NCI-H1105 treated with DMSO at 0.1 percent for 48 hours (cell line): ENCODE measurements at places on chromosomes 3 and 15.

GRCh38 chr15:50066666-50067065, 52.4 kb downstream of the ATP8B4 start:
- no peak for DNase-seq

- no peak for DNase-seq
Measured at GRCh38 chr3:188207941-188208515, 54.1 kb downstream of the LPP start.

DNA sequence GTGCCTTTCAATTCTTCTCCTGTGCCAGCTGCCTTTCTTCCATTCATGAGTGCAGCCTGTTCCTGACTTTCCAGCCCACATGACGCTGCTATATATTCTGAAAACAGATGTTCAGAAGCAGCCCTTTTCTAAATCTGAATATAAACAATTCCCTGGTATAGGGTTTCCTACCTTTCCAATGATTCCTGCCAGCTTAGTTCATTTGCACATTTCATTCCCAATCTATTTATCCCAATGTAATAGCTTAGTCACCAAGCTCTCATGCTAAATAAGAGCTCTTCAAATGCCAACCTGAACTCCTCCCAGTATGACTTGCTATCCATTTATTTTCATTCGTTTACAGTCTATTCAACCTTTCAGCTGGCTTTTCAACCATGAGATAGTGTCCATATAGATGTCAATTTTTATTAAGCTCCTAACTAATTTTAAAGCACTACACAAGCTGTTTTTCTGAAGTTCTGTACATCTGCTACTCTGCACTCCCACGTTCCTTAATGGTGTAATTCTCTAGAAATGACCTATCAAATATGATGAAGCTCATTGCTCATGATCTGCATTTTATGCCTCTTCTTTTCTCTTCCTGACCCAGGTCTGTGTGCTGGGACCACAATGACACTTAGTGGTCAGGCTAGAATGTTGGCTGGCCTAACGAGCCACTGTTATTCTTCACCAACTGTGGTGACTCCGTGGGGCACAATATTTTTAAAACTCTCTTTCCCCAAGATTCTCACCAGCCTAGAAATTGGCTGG, 605.0 kb upstream of the TBL1XR1 start:
- peak; percentile 90 for DNase-seq

- DNase-seq, result no peak
Measured at GRCh38 chr3:152352554-152352953, 83.8 kb downstream of the MBNL1 start.

- DNase-seq, result no peak
Measured at GRCh38 chr15:88695101-88695500, 56.3 kb downstream of the ISG20 start.

DNA sequence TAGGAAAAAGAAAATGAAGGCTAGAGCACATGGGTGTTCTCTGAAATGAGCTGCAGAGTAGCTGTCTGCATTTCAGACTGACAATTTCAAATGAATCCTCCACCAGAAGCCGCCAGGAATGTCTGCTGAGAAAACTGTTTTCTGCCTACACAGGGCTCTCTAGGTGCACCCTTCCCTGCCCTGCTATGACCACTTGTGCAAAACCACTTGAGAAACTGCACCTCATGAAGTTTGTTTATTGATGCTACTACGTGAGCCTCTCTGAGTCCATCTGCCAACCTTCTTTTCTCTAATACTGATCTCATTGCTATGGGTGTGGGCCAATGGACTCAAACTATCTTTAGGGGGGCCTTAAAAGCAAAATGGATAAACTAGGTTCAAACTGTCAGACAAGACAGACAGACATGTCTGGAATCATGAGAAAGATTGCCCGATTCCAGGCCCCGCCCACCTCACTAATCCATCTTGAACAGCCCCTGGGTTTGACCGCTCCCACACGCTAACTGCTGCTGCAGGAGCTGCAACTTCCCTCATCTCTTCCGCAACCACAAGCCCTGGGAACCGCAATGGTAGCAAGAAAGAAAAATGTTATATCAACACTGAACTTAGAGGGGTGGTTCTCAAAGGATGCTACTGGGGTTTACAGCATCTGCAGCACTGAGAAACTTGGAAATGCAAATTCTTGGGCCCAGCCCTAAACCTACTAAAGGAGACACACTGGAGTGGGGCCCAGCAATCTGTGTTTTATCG, 9.0 kb upstream of the CD47 start:
- DNase-seq, result no peak

- no peak for DNase-seq
Measured at GRCh38 chr15:71203586-71204474, 88.6 kb downstream of the THSD4 start.

DNA sequence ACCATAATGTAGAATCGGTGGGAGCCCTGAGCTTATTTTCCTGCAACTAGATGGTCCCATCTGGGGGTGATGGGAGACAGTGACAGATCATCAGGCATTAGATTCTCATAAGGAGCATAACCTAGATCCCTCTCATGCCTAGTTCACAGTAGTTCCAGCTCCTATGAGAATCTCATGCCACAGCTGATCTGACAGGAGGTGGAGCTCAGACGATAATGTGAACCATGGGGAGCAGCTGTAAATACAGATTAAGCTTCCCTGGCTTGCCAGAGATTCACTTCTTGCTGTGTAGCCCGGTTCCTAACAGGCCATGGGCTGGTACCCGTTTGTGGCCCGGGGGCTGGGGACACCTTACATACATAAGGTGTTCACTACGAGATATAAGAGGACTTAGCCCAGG, 67.5 kb upstream of the LRRFIP2 start:
- DNase-seq, result no peak

- no peak for DNase-seq
Measured at GRCh38 chr3:134344560-134344959, 29.7 kb downstream of the AMOTL2 start.
